ENCODE measurements at places on chromosomes 13 and 19.

- DNase-seq, result no peak
Observed at GRCh38 chr19:55254625-55254977, 4.2 kb downstream of the PPP6R1 start.

DNA sequence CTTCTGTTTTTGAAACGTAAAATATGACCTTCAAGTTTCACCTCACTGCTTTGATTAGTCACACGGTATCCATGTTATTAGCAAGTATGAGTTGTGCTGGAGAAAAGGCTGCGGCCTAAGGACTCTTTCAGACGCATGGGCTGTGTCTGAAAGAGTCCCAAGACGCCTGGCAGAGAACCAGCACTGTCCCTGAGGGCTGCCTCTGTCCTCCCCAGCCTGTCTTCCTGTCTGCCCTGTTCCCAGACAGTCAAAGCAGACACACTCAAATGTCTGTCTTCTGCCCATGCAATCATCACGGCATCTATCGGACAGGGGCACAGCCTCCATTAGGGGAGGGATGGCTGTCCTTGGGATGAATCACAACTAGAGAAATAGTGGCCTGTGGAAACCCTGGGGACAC lies 65.5 kb downstream of the DPY19L3 start:
- peak; percentile 7 for DNase-seq

DNA sequence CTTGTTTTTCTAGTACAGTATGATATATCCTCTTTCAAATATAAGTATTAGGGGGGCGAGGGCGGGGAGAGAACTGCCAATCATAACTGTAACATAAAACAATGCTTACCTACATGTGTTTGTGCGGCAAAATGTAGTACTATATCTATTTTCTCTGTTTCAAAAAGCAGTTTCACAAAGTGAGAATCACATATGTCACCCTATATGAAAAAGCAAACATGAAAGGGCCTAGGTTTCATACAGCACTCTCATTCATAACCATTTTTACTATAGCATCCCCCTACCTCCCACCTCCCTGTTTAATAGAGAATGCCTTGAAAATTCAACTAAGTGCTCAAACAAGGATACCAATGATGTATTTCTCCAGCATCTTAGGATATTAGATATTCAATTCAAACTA lies 5.2 kb downstream of the TGDS start:
- no peak for DNase-seq

GRCh38 chr13:33129094-33129832 lies 113.0 kb downstream of the KL start:
- no peak for DNase-seq

DNA sequence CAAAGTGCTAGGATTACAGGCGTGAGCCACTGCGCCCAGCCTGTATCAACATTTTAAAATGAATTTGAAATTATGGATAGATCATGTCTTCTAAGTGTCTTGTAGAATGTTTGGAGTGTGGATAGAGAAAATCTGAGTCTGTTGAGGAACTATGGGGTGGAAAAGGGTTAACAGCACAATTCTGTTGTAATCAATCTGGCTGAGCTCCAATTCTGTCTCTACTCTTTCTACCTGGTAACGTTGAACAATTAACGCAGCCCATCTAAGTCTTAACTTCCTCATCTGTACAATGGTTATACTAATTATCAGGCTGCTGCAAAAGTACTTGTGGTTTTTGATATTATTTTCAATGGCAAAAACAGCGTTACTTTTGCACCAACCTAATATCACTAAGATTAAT lies 4.1 kb downstream of the FPR2 start:
- no peak for DNase-seq

DNA sequence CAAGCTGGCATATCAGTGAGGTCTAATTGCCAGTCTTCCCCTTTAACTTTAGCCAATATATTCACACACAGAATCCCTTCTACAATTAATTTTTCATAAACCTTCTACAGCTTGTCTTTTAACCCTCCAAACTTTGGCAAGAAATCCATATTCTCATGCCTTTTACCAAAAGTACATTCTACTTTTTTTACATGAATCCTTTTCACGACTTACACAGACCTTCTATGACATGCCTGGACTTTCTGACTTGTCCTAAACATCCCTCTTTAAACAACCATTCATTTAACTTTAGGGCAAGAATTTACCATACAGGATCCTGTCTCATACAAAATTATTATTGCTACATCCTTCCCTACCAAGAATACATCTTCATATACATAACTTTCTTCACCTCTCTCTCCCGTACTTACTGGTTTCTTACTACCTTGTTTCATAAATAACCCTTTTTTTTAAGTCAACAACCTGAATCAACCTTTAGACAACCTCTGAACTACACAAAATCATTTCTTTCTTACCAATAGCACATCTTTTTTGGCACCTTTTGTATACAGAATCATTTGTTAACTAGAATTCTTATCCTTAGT lies 23.5 kb downstream of the ZNF544 start:
- DNase-seq, result no peak

DNA sequence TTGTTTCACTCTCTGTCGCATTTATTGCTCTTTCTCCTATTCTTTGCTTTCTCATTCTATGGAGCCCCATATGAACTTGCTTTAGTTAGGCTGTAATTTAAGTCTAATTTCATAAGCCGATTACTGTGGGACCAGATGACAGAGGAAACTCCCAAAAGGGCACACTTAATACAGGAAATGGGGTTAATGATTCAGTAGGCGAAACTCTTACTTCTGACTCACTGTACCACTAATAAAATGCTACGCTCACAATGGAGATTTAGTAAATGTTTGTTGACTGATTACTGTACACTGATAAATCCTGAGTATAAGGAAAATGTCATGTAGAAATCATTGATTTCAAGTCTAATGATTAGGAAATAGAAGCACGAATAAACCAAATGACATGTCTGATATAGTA lies 276.4 kb downstream of the KLF5 start:
- peak; percentile 19 for DNase-seq

DNA sequence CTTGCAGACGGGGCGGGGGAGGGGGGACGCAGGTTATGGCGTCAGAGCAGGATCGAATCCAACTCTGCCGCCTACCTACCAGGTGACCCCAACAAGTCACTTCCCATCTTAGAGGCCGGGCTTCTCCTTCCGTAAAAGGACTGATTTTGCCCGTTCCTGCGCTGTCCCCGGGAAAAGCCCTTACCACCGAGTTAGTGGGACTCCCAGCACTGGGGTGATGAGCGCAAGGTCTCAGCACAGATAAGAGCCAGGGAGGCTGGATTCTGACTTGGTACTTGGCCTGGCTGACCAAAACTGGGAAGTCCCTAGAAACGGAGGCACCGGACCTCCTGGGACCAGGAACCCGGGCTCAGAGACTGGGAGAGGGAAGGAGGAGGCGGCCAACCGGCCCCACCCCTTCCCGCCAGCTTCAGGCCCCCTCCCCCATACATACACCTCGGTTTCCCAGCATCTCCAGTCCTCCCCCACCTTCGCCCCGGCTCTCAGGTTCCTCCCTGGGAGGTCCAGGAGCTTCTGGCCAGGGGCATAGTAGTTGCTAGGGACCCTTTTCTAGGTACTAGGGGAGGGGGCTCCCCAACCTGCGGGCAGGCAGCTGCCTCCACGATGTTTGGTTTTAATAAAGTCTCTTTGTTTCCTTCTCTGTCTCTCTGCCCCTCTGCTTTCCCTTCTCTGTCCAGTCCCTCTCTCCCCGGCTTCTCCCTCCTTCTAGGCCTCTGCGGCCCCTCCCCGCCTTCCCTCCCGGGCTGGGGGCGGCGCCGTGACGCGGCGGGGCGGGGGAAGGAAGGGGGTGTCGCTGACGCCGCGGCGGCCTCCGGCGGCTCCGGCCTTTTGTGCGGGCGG lies at the start of gene GRAMD1A:
Gene GRAMD1A, plus strand, starts transcription at position 826 of the 840 bp plus-strand sequence. CDS start 156 bp downstream, outside the sequence.
- peak; percentile 94 for DNase-seq

- peak; percentile 22 for DNase-seq
Observed at GRCh38 chr13:67574320-67575233, 344.4 kb upstream of the PCDH9 start.

DNA sequence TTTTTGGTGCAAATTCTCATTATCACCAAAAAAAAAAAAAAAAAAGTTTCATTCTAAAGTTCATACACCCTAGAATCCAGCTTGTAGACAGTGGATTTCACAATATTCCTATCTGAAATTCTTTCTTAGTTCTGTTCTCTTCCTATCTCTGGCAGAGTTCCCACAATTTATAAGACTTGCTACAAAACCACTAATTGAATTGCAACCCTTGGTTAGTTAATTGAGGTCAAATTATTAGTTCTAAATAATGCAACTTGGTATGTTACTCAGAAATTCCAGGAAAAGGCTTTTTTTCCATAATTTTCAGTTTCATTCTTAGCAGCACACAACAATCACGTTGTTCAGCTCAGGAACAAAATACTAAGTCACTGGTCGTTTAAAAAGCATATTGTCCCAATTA lies 58.5 kb downstream of the SPATA13 start:
- DNase-seq, result no peak

DNA sequence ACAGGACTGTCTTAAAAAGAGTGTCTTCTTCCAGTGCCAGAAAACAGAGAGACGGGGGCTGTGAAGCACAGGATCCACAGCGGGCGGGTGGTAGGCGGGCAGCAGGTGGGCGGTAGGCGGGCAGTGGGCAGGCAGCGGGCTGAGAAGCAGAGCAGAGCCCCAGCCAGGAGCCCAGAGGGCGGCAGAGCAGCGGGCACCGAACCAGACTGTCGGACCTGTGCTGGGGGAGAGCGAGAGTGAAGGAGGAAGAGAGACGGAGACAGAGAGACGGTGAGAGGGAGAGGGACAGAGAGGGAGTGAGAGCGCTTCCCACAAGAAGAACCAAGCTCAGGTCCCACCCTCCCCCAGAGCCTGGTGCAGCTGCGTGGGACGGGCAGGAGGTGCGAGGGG lies 30.3 kb downstream of the RASA3 start:
- peak; percentile 54 for DNase-seq

DNA sequence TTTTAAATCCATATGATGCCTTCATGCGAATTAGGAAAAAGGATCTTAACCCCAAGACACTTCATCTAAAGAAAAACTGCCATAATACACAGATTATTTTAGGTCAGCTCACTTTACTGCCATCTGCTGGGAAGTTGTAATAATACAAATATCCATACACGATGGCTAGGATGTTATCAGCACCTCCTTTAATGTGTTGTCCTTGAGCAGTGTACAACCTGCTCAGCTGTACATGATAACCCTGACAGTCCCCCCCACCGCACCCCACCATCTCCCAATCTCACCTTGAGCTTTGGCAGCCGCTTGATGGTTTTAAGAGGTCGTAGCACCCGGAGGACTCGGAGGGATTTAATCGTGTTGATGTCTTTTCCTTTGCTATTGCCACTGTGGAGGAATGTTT lies 112.2 kb downstream of the IER2 start:
- DNase-seq, result peak; percentile 76

DNA sequence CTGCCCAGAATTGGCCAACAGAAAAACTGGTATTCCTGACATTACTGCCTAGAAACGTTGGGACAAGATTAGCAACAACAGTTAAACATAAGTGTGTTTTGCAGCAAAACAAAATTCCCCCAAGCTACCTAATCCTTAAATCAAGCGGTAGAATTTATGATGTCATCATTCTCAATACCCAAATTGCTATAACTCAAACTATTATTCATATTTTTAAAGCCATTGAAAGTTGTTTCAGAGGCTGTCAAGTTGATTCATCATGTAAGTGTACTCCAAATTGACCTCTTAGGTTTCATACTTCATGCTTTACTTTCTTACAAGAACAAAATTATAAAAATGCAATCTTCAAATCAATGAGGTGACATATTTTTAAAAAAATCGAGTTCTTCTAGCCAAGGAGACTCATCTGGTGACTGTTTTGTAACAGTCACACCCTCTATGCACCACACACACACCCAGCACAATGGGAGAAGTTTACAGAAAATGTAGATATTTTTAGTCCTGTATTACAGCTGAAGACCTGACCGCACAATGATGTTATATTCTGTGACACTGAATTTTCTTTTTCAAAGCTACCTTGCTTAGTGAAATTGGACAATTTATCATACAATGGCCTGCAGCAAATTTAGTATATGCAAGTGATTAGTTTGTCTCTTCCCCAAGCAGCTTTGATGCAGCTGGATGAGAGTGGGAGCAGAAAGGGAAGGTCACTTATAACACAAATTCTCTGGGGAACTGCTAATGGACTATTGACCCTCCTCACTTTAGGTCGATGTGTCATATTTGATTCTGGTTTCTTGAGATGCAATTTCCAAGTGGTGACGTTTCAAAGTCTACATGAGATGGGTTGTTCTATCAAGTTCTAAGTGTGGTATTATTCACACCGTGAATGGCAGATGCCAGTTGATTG lies 345.3 kb upstream of the OBI1 start:
- no peak for DNase-seq

DNA sequence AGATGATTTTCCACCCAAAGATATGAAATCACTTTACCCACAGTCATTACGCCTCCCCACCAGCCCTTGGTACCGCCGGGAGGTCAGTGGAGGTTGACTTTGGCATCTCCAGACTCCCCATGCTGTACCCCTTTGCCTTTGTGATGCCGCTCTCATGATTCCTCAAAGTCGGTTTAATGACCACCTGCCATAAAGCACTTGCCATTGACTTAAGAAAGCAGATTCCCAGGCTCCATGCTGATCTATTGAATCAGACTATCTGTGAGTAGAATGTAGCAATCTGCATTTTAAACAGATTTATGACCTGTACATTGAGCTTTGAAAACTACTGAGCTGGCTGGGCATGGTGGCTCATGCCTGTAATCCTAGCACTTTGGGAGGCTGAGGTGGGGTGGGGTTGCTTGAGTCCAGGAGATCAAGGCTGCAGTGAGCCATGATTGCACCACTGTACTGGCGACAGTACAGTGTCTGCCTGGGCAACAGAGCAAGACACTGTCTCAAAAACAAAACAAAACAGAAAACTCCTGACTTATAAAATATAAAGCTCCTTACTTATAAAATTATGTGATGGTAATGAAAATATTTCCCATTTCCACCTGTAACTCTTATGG lies 235.2 kb downstream of the KLF5 start:
- no peak for DNase-seq

DNA sequence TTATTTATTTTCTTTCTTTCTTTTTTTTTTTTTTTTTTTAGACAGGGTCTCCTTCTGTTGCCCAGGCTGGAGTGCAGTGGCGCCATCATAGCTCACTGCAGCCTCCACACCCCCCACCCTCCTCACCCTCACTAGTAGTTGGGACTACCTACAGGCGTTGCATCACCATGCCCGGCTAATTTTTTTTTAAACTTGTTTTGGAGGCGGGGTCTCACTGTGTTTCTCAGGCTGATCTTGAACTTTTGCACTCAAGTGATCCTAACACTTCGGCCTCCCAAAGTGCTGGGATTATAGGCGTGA lies 33.6 kb downstream of the GJA3 start:
- DNase-seq, result no peak

DNA sequence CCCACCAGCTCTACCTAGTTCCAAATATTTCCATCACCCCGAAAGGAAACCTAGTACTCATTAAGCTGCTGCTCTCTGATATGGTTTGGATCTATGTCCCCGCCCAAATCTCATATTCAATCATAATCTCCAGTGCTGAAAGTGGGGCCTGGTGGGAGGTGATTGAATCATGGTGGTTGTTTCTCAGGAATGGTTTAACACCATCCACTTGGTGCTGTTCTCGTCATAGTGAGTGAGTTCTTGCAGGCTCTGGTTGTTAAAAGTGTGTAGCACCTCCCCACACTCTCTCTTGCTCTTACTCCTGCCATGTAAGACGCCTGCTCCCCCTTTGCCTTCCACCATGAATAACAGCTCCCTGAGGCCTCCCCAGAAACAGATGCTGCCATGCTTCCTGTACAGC lies 43.4 kb upstream of the MED4 start:
- no peak for DNase-seq

All from muscle of back (tissue), 13 donors.